ENCODE measurements at places on chromosomes 5 and 9.

GRCh38 chr9:89274838-89275237 is 36.2 kb upstream of the CKS2 start:
- no peak for DNase-seq

DNA sequence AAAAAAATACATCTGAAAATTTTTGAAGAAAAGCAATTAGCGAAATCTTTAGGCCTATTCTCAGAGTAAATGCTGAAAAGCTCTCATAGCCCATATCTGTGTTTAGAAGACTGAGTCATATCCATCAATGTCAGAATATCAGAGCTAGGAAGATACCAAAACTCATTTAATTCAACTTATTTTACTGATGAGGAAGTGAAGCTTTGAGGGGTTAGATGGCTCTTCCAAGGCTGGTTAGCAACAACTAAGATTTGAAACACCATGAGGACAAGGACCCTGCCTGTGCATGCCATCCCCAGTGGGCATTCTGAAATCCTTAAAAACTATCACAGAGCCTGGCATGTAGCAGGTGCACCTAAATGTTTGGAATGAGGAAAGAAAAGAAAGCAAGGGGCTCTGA is 2.5 kb downstream of the FREM1 start:
- DNase-seq, result no peak

GRCh38 chr9:112817860-112818203 is 67.3 kb downstream of the SNX30 start:
- no peak for DNase-seq

GRCh38 chr5:55608595-55609349 is 74.0 kb upstream of the PLPP1 start:
- no peak for DNase-seq

DNA sequence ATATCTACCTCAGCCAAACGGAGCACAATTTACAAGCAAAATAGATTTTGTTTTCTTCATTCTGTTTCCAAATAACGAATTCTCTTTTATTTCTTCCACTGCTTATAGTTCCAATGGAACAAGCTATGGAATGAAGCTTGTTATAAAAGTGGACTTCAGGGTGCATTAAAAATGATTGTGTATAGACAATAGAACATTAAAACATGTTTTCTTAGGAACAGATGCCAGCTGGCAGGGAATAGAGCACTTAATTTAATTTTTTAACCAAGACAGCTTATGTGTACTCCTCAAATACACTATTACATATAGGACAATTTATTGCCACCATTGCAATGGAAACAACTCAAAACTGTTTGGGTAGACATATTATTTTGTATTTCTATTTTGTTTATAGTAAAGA is 860.1 kb upstream of the TYRP1 start:
- no peak for DNase-seq

DNA sequence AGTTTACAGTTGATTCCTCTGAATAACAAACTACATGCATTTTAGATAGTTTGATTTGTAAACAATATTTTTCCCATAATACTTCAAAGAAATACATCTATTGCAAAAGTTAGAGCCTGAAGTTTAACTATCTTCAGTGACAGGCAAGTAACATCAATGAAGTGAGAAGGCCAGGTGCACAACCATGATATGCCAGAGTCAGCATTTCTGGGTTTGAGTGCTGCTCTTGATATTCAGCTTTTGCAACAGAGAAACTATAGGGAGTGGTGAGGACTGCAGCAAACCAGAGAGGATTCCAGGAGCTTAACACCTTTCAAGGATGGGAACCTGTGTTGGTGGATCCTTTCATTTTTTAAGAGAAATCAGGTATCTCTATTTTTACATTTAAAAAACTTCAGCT is 79.4 kb upstream of the RASEF start:
- no peak for DNase-seq

DNA sequence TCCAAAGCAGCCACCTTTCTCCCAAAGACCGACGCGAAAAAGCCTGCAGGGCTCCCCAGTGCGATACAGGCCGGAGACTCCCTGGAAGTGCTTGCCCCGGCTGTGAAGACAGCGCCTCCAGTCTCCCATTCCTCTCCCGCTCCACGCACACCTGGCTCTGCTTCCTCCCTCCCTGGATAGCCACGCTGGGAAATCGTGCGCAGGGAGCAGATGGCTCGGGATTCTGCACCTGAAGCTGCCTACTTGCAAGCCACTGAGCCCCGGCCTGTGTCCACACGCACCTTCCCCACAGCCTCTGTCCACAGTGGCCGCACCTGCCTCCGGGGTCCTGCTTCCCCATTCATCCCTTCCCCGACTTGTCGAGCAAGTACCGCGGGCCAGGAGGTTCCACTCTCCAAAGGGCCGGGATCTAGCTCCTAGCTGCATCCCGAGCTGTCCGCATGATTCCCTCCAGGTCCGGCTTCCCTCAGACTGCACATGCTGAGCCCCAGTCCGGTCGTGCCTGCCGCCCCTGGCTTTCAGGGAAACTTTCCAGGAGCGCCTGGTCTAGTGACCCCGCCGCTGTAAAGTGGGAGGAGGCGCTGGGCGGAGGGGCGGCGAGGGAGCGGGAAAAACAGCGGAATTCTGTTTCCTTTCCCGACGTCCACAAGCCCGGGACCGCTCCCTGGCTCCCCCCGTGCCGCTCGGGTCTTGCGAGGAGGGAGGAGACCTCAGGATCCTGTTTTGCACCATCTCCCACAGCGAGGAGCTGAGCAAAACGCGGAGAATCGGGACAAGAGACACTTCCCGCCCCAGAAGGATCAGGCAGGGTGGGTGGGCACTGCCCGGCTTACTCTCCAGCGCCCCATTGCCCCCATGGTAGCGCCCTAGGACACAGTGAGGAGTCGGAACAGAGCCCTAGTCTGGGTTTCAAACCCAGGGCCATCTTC is 2.0 kb downstream of the SEMA6A start:
- no peak for DNase-seq

Measured in activated T-cell treated with anti-CD3 and anti-CD28 coated beads for 24 hours (primary cell).